ENCODE measurements at places on chromosomes 16 and 17.

DNA sequence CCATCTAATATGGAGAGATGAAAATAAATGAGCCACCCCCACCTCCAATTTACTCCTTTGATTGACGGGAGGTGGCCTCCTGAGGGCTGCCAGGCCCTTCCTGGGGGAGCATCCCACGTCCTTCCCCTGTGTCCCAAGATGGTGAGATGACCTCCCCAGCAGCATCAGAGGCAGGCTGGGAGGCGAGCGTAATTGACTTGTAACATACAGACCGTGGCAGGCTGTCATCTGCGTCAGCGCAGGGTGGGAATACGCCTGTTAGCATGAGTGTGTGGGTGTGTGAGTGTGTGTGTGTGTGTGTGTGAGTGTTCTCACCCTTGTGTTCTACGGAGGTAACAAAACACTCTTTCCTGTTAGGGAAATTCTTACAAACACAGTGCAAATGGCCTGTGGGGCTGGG is 156.9 kb upstream of the CIBAR2 start:
- no peak for DNase-seq

DNA sequence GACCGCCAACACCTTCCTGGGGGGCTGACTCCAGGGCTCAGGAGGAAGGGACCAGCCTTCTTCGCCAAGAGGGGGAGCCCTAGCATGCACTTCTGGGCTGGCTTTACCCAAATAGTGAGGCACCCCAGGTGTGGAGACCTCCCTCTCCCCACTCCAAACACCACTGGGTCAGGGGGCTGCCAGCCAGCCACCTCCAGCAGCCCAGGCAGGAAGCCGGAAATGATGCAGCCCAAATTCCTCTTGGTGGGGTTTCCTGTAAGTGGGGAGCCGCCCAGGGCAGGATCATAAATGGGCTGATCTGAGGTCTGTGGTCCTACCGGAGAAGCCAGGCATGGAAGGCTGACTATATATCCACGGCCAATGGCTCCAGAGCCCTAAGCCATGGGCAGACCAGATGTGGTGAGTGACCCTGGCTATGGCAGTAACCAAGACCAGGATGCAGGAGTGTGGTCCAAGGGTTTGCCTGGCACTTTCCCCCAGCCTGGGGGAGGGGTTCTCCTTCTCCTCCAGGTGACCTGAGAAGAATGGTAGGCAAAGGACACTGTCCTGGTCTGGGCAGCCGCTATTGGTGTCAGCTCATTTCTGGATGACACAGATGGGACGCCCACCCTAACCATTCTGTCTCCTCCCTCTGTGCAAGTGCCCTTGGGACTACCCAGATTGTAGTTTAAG is 4.2 kb downstream of the GIT1 start:
- peak; percentile 40 for DNase-seq

- no peak for DNase-seq
Measured at GRCh38 chr17:47265983-47266541, 12.4 kb downstream of the ITGB3 start.

GRCh38 chr17:8155231-8155995 is 3.2 kb upstream of the PER1 start:
- no peak for DNase-seq

GRCh38 chr17:68133346-68134045 is 98.0 kb downstream of the KPNA2 start:
- no peak for DNase-seq

DNA sequence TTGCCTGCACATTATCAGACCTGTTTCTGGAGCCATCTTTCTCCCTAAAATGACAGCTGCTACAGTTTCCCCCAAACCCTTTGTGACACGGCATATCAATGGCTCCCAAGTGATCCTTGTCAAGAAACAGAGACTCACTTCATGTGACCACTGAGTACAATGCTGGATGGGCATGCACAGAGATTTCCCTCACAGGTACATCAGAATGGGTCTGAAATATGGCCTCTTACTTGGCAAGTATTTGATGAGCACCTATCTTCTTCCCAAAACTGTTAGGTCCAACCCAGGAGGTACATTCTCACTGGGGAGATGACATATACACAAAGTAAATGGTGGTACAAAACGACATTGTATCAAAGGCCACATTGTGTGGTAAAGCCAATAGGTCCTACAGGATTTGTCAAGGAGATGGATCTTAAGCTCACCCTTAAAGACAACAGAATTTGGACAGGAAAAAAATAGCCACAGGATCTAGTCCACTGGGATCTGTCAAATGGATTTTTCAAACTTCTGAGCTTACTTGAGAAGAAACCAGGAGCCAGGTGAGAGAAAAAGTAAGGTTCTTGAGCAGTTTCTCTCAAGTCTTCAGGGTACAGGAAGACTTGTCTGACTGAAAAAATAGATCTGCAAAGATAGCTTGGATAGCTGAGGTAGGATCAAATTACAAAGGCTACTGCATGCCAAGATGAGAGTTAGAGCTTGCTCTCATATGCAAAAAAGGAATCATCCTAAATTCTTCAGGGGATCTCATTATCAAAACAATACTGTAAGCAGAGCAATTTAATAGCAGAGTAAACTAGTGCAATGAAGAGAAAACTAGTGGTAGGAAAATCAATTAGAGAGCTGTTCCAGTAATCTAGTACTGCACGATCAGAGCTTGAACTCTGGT is 28.8 kb downstream of the RNF43 start:
- no peak for DNase-seq

DNA sequence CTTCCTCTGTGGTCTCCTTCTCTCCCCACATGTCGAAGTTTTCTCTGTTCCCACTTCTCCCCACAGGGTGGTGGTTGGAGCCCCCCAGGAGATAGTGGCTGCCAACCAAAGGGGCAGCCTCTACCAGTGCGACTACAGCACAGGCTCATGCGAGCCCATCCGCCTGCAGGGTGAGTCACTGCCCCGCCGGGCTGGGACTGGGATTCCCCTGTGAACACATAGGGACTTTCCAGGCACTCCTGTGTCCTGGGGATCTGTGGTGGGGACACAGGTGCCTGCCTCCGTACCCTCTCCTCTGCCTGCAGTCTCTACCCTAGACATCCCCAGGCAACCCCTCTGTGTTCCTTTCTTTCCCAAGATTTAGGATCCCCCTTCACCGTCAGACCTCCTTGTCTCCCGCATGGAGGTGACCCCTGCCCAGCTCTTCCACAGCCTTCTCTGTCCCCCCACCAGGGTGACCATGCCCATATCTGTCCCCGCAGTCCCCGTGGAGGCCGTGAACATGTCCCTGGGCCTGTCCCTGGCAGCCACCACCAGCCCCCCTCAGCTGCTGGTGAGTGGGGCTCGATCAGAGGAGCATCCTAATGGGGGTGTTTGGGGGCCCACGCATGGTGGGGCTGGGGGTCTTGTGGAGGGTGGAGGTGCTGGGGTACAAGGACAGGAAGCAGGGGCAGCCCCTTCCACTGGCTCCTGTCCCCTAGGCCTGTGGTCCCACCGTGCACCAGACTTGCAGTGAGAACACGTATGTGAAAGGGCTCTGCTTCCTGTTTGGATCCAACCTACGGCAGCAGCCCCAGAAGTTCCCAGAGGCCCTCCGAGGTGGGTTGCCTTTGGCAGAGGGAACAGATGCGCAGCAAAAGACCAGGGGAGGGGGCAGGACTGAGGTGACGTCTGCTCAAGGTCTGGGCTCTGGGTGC is 5.8 kb downstream of the ITGAM start:
- peak; percentile 72 for DNase-seq

GRCh38 chr17:12431188-12431587 is 234.5 kb upstream of the MYOCD start:
- DNase-seq: no peak

GRCh38 chr16:10744370-10745030 is 858 bp downstream of the NUBP1 start:
- DNase-seq: no peak

DNA sequence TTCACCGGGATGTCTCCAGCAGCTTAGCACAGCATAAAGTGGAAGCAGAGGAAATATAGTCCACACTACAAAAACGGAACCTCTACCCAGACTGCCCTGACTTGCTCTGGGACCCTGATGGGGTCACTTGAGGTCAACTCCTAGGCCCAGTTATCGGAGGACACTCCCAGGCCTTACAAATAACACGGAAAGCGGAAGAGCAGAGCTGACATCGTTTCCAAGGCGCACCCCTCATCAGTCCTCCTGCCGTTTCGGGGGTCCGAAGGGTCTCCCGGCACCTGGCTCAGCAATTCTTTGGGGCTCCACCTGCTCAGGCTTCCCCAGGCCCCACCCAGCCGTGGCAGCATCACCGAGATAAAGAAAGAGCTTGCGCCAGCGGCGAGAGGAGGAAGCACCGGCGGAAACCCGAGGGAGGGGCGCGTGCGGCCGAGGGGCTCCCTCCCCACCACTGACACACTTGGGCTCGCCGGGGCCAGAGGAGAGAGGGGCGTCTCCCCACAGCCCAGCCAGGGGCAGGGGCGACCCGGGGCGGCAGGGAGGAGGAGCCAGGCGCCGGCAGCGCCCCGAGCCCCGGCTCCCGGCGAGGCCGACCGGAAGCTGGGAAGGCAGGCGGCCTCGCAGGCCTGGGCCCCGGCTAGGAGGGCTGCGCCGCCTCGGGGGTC is 727 bp downstream of the CORO7 start:
- DNase-seq: peak; percentile 54

DNA sequence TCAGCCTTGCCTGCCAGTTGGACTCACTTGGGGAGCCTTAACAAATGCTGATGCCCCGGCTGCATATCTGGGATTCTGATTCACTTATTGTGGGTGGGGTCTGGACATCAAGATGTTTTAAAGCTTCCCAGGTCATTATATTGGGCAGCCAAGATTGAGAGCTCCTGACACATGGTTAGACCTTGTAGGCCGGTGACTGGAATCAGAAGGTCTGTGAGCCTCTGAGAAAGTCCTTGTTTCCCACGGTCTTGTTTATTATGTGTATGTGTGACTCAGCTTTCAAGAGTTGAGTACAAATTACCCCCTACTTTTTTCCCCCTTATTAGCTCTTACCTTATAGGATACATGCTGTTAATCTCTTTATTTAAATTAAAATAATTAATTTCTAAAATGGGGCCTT is 103.5 kb downstream of the ABCC1 start:
- DNase-seq: no peak

GRCh38 chr16:82504836-82505235 is 121.9 kb upstream of the CDH13 start:
- DNase-seq: no peak

DNA sequence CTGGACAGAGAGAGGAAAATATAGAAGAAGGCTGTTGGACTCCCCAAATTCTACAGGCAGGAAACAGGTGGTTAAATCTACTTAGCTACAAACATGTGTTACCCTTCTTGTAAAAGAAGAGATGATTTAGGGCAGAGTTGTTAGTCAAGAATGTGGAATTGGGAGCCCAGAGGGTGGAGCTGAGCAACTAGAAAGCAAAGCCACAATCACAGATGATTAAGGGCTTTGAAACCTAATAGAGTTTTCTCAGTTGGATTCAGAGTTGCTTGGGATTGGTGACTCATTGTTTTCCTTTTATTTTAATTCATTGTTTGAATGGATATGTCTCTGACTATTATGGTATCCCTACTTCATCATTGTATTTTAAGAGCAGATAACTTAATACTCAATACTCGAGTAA is 6.2 kb downstream of the ACSM5 start:
- DNase-seq: no peak

- DNase-seq: no peak
Measured at GRCh38 chr16:22186517-22186916, 19.6 kb upstream of the EEF2K start.

- DNase-seq: no peak
Measured at GRCh38 chr16:85399583-85400284, 213.4 kb upstream of the GSE1 start.

- no peak for DNase-seq
Measured at GRCh38 chr16:83689385-83689831, 118.4 kb upstream of the HSBP1 start.

- no peak for DNase-seq
Measured at GRCh38 chr17:76446449-76447231, 6.3 kb downstream of the UBE2O start.

GRCh38 chr17:77694391-77695363 is 263.8 kb upstream of the TNRC6C start:
- DNase-seq: no peak

DNA sequence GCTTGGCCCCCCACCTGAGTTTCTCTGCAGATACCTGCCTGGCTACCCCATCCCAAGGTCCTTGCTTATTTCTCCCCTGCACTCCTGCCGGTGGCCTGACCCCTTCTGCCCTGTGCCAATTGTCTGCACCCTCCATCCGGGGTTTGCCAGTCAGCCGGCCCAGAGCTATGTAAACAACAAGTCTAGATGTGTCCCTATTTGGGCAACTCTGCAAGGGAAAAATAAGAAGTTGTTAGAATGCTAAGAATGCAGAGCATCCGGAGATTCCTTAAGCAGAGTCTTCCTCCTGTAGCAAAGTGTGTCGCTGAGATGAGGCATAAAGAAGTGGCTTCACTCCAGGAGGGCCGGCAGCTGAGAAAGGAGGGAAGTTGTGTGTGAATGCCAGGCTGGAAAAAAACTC is 46.6 kb downstream of the RGS9 start:
- DNase-seq: no peak

- DNase-seq: no peak
Measured at GRCh38 chr17:48562934-48563333, 15.2 kb downstream of the HOXB4 start.

DNA sequence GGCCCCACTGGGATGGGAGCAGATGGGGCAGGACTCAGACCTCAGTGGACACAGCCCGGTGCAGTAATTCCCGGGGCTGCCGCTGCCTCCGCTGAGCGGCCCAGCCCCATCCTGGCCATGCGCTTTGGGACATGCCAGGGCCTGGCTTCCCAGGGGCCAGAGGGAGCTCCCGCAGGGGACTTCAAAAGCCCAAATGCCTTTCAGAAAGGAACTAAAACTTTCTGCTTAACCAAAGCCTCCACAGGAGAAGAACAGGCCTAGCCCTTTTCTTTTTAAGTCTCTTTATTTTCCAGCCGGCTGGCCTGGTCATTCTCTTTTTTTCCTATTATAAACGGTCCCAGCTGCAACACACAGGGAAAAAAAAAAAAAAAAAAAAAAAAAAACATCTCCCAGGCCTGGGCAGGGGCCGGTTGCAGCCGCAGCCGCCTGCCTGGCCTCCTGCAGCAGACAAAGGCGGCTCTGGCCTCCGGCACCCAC is 10.7 kb upstream of the ZNF423 start:
- DNase-seq: no peak

- DNase-seq: no peak
Measured at GRCh38 chr17:556431-556995, 158.1 kb downstream of the VPS53 start.

DNA sequence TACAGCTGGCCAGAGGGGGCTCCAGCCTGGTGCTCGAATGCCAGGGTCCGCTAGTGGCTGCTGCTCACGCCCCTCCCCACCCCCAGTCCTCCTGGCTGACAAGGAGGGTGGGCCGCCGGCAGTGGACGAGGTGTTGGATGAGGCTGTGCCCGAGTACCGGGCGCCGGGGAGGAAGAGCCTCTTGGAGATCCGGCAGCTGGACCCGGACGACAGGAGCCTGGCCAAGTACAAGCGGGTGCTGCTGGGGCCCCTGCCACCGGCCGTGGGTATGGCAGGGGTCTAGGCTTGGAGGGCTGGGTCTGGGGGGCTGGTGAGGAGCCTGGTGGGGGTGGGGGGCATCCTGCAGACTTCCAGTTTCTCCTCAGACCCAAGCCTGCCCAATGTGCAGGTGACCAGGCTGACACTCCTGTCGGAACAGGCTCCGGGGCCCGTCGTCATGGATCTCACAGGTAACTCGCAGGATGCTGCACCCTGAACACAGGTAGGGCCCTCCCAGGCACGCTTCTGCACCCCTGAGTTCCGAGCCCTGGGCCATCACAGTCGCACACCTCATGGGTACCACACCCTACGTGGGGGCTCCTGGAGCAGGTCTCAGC is 1.2 kb upstream of the PDIA2 start:
- DNase-seq: no peak

- DNase-seq: no peak
Measured at GRCh38 chr17:19347323-19348080, 15.0 kb downstream of the B9D1 start.

Data from activated CD4-positive, alpha-beta T cell treated with anti-CD3 and anti-CD28 coated beads for 4 hours (primary cell).